ENCODE measurements at places on chromosomes 5 and 9.
A peak's percentile ranks its signal among the peaks of the same experiment; 100 is the strongest.

DNA sequence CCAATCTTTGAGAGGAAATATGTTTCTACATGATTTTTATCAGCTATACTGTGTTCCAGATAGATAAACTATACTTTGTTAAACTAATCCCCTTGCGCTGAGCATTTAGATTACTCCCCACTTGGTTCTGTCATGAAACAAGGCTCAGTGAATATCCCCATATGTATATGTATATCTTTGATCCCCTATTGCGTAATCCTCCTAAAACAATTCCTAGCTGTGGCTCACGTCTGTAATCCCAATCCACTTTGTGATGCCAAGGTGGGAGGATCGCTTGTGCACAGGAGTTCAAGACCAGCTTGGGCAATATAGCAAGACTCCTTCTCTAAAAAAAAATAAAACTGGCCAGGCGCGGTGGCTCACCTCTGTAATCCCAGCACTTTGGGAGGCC lies 2.7 kb downstream of the PHYHD1 start:
- no peak for DNase-seq

DNA sequence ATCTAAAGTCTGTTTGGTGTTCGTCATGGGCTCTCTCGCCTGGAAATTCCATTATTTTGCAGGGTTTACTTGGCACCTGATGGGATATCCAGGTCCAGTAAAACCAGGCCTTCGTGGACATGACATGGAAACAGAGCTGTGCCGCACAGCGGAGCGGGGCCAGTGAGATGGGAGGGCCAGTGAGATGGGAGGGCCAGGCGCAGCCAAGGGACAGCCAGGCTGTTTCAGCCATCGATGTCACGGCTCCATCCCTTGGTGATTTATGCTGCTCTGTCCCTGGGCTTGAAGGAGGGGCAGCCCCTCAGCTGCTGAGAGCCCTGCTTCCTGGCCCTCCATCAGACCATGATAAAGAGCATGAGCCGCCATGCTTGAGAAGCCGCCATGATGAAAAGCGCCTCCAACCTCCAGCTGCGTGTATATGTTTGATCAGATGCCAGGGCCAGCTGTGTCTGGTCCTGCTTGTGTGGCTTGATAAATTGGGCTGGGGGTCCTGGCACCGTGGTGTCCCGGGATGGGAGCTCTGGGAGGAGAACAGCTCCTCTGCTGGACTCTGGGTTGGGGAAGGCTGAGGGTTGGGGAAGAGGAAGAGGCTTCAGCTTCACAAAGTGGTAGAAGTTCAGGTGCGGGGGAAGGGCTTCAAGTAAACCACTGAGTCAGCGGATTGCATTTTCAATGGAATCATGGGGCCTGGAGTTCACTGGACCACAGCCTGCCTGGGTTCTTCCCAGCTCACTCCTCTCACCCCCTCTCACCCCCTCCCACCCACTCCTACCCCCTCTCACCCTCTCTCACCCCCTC lies 6.1 kb upstream of the COL5A1 start:
- no peak for DNase-seq

- no peak for DNase-seq
Observed at GRCh38 chr5:57028161-57028560, 76.2 kb upstream of the MIER3 start.

DNA sequence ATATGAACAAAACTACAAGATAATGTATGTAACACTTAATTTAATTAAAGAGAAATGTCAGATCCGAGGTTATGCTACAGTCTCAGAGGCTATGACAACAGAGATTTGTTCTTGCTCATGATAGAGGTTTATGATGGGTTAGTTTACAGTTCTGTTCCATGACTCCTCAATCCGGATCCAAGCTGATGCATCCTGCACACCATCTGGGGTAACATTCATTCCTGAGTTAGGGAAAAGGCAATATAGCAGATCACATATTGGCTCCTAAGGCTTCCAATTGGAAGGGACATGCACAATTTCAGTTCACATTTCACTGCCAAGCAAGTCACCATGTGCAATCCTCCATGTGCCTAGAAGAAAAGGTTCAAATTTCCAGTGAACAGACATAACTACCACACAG lies 40.4 kb downstream of the ABLIM3 start:
- DNase-seq: no peak

- no peak for DNase-seq
Observed at GRCh38 chr5:55865831-55866230, 14.7 kb downstream of the IL31RA start.

DNA sequence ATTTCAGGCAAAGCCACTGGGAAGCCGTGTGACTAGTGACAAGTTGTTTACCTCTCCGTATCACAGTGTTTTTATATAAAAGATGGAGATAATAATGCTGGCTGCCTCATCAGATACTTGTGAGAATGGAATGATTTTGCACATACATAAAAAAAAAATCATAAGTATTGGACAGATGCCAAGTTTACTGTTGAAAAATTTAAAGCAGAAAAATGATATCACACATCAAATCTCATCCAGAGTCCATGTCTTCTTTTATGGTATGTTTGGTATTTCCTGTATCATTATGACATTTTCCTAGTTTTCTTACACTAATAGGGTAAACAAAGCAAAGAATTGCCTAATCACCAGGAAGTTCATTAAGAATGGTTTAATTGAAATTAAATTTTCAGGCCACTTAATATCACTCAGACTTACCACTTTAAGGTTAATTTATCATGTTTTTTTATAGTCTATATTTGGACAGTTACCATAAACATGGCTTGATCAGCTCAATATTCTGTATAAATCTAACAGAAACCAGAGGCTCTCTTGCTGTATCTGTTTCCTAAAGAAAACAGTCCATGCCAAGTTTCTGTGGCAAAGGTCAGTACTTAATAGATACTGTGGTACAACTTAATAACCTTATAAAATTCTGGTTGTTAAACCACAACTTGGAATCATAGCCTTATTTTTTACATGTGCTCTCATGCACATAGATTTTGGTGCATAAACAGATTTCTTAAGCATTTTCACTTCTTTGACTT lies 656.5 kb upstream of the RIOK2 start:
- DNase-seq: no peak

DNA sequence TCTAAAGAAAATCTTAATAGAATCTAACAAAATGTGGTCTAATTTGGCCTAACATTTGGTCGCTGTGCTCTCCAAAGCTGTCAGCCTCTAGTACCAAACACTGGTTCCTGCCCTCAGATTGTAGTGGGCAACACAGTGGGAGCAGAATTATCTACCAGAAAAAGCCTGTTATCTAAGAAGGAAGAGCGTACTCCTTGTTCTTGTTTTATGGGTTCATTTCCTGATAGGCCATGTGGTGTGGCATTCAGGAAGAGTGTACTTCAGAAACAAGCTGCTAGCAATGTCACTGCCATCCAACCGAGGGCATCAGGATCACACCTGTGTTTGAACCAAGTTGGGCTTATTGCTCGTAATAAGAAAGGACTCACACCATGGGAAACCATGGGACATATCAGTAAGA lies 487.9 kb upstream of the DAP start:
- no peak for DNase-seq

- DNase-seq: no peak
Observed at GRCh38 chr9:22136461-22137096, 127.5 kb upstream of the CDKN2B start.

DNA sequence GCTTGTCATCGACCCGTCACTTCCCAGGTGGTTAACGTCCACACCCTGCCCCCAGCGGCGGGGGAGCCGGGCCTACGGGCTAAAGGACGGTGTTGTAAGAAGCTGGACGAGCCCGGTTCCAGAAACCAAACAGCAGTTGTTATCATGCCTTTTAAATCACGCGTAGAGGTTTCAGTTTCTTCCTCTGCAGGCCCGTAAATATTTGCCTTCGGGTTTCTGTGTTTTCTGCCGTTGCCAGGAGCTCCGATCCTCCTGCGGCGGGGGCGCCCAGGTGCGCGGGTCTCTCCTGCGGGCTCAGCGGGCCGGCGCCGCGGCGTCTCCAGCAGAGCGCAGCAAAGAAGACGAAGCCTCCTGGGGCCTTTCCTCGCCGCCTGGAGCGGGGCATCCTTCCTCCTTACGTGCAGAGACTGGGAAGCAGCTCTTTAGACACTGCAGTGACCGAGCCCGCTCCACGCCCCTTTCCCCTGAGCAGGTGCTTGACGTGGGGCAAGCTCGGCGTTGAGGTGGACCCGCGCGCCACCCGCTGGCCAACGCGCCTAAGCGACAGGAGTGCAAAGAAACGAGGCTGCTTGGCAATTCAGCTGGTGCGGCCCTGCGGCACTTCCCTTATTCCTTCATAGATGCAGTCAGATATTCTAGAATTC lies 21.8 kb upstream of the TTC1 start:
- peak; percentile 57 for DNase-seq

DNA sequence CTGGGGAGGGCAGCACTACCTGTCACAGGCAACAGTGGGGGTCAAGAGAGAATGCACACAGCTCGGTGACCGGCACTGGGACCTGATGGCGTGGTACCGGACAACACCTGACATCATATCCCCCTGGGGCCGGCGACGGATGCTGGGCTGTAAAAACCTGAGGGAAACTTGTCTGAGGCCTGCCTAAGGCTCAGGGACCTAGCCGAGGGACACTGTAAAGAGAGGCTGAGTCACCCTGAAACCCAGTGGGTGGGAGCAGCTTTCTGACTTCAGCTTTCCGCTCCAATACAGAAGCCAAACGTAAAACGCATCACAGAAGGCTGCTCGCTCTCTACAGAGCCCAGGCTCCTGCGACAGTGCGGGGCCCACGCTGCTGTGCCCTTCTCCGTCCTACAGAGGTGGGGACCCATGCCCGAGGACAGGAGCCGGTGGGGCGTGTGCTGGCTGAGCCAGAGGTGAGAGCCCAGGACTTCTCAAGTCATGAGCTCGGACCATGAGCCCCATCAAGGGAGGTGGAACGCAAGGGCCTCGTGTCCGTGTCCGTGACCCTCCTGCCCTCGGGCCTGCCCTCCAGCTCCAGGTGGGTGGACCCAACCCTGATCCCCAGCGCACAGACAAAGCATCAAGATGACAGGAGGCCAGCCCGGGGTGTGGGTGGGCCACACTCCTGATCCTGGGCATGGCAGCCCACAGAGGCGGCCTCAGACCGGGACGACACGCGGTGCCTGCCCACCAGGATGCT lies 5.3 kb downstream of the RALGDS start:
- no peak for DNase-seq

DNA sequence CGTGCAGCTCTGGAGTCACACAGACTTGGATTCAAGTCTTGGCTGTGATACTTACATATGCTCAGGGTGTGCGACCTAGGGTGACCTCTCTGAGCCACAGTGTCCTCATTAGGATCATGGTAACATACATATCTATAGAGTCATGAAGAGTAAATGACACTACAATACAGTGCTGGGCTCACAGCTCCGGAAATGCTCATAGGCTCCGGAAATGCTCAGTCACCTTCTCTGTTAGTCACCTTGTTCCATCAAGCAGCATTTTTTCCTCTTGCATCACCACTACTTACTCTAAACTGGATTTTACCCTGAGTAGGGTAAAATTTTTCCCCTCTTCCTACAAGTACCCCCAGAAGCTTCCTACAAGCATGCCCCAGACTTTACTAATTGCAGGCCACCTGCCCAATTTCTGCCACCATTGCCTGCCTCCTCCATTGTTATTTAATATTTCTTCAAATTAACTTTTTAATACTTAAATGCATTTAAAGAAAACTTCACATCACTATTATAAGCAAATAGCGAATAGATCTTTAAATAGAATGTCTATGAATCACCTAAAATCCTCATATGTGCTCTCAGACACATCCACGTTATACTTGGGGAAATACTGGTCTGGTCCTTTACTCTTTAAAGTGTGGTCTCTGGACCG lies 147.6 kb upstream of the SPRY4 start:
- DNase-seq: peak; percentile 27

- DNase-seq: no peak
Observed at GRCh38 chr5:93649234-93649900, 66.3 kb downstream of the NR2F1 start.

GRCh38 chr9:17656889-17657288 lies 78.0 kb downstream of the SH3GL2 start:
- no peak for DNase-seq

DNA sequence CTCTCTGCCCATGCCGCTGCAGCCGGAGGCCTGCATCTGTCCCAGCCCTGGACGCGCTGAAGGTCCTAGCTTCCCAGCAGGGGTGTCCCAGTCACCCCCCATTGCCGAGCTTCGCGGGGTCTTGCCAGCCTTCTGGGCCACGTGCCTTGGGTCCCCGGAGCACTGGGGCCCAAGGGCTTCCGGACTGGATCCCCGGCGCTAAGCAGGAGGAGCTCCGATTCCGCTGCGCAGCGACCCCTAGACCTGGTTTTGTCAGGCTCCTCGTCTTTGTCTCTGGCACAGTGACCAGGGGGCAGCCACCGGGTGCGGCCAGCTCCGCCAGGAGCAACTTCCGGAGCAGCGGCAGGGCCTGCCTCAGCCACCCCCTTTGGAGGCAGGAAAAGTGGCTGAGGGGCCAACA lies 3.3 kb upstream of the IRX1 start:
- DNase-seq: no peak

GRCh38 chr9:120477534-120478001 lies 102.4 kb downstream of the CDK5RAP2 start:
- DNase-seq: no peak

DNA sequence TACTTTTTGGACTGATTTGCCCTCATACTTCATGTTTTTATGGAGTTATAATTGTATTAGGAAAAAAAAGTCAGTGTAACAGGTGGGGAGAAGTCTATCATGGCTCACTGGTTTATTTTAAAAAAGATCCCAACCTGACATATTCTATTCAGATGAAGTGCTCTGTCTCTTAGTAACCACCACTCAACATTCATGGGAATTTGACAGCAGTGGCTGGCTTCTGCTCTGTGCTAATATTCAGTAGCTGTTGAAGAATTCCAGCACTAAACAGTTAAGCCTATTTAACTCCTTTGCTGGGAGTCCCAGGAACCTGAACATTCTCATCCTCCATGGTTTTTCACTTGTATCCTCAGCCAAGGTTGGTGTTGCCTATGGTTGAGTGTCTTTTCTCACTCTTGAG lies 23.1 kb downstream of the CMYA5 start:
- DNase-seq: no peak

DNA sequence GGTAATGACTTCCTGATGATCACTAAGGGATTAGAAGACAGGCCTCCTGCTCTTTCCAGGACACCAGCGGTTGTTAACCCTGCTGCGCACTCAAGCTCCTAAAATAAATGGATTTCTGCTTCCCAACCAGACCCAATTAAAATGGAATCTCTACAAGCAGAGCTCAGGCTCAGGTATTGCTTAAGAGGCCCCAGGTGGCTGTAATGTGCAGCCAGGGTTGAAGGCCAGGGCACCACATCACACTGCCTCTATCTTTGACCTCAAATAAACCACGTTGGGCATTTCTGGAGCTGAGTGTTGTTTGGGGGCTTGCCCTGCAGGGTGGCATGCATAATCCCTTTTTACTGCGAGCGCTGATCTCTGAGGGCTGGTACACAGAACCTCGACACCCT lies 108.0 kb downstream of the FBXO38 start:
- DNase-seq: no peak

Data from stimulated activated CD8-positive, alpha-beta memory T cell treated with anti-CD3 and anti-CD28 coated beads, Interleukin-12 subunit alpha, Interleukin-12 subunit beta, amount 100 ng/mL, for 1 hour (primary cell).